ENCODE measurements at places on chromosomes 3 and 15. TPM values are rescaled to one million over a fixed set of nuclear protein-coding genes. Genes with fewer than 3 reads are reported as not detected.

Gene SLC35G2
- total RNA-seq, result 8.7 TPM

GRCh38 chr3:169759256-169759655 lies 5.6 kb downstream of the TERC start:
- no peak for DNase-seq

DNA sequence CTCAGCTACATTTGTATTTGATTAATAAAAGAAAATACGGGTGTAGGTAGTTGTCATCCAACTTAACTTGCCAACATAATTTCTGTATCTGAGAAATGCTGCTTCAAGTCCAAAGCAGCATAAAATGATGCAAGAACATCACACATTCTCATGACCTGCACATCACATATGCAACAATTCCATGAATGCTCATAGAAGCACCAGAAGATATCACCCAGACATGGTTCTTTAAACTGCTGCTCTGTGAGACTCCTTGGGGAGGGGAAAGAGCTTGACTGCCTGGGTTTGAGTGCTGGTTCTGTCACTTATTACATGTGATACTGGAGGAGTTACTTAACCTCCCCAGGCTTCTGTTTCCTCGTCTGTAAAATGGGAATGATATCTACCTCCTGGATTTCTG lies 39.4 kb downstream of the CHST14 start:
- DNase-seq, result no peak

- DNase-seq, result no peak
Observed at GRCh38 chr3:192608726-192609600, 118.4 kb downstream of the FGF12 start.

Gene DNAH1
- total RNA-seq, result 1.5 TPM

- DNase-seq, result no peak
Observed at GRCh38 chr3:68793759-68794701, 138.3 kb downstream of the TAFA4 start.

DNA sequence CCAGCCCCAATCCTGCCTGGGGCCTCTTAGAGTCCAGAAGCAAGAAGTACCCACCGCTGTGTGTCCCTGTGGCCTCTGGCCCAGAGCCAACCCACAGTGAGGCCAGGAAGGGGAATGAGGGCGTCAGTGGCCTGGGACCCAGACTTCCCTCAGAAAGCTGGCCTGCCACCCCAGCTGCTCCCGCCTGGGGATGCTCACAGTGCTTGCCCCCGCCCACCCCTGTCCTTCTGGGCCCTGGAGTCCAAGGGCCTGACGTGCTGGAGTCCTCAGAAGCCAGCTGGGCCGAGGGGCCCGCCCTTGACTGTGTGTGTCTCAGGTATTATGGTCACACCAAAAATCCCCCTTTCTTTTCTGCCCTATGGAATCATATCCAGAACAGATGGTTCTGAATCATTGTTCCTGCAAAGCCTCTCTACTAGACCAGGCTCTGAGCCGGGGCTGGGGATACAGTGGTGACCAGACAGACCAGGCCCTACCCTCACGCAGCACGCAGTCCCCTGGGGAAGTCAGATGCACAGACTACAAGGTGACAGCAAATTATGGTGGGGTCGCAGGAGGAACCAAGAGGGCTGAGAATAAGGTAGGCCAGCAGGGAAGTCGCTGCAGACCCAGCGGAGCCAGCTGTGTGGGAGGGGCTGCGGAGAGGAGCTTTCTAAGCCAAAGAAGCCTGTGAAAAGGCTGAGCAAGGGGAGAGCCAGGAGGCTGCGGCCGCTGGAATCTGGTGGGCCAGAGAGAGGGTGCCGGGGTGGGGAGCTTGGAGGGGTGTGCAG lies 99.1 kb downstream of the VGLL4 start:
- no peak for DNase-seq

Gene ZSCAN2
- total RNA-seq, result 5.6 TPM

Gene GOLGA6L10
- total RNA-seq, result 0.35 TPM

Gene PIERCE2
- total RNA-seq, result 5.6 TPM

Gene ZNF80
- total RNA-seq, result not detected

GRCh38 chr3:1462856-1463450 lies 370.1 kb downstream of the CNTN6 start:
- no peak for DNase-seq

Gene ZBED2
- not detected for total RNA-seq

Gene COL6A5
- total RNA-seq, result not detected

- no peak for DNase-seq
Observed at GRCh38 chr3:62585861-62586260, 212.5 kb upstream of the FEZF2 start.

Gene GHSR
- total RNA-seq, result not detected

DNA sequence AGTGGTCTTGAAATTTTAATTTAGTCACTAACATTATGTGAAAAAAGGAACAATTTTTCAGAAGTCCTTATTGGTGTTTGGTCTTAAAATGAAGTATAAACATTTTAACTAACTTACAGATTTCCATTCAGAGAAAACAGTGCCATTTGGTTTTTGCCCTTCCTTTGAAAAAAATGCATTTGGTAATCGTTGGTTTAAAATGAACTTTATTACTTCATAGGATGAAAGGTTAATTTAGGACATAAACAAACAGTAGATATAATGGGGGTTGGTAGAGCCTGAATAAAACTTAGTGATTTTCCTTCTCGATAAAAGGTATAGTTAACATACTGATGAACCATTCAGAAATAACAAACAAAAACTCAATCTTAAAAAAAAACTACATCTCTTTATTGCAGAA lies 39.7 kb downstream of the TFG start:
- no peak for DNase-seq

DNA sequence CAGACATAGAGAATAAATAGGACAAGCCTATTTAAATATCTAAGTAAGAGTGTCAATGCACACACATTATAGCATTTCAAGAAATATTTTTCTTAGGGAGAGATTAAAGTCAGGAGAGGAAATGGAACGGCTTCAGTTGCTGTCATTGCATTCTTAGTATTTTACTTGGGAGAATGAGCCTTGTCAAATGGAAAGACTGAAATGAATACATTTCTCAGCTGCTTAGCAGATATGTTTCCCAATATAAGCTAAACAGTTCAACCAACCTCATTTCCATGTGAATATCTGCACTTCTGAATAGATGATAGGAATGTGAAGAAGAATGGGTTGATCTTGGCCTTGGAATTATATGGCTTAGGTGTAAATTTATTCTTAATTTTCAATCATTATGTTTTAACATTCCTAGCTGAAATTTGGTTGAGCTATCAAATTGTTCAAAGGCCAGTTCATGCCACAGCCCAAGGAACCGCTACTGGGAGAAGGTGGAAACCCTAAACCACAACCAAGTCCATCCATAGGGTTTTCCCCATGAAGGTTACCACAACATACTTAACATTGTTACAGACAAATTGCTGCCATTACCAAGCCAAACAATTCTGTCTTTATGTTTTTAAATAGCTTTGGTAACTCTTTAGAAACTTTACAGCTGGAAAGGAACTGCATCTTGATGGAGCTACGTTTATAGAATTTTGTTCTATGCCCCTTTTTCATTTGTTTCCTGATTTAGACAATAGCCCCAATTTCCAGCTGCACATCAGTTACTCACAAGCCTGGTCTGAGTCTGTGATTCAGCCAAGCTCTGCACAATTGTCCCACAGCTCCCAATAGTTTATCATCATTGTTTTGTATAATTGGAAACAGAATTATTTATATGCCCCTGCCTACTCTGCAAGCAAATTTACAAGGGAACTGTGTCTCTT lies 459.6 kb downstream of the MECOM start:
- no peak for DNase-seq

Gene AP3B2
- 0.51 TPM for total RNA-seq

DNA sequence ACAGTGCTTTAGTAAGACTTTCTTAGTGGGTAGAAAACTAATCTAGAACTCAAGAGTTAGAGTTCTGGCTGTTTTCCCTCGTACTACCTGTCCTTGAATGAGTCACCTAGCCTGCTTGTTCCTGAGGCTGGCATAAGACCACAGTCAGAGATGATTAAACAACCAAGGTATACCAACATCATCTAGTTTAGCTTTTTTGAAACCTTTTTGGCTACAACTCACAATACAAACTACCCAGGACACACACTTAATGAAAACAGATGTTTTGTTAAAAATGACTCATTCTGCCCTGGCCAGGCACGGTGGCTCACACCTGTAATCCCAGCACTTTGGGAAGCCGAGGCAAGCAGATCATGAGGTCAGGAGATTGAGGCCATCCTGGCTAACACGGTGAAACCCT lies 4.6 kb downstream of the MCCC1 start:
- DNase-seq, result no peak

GRCh38 chr3:31839144-31839917 lies 141.7 kb downstream of the OSBPL10 start:
- no peak for DNase-seq

GRCh38 chr3:124318656-124319055 lies 326.7 kb upstream of the ROPN1 start:
- DNase-seq, result no peak

Gene BFSP2
- total RNA-seq, result not detected

Gene OSBPL10
- 8.2 TPM for total RNA-seq

- DNase-seq, result no peak
Observed at GRCh38 chr15:37041042-37041441, 59.3 kb downstream of the MEIS2 start.

Gene P3H2
- 5.1 TPM for total RNA-seq

DNA sequence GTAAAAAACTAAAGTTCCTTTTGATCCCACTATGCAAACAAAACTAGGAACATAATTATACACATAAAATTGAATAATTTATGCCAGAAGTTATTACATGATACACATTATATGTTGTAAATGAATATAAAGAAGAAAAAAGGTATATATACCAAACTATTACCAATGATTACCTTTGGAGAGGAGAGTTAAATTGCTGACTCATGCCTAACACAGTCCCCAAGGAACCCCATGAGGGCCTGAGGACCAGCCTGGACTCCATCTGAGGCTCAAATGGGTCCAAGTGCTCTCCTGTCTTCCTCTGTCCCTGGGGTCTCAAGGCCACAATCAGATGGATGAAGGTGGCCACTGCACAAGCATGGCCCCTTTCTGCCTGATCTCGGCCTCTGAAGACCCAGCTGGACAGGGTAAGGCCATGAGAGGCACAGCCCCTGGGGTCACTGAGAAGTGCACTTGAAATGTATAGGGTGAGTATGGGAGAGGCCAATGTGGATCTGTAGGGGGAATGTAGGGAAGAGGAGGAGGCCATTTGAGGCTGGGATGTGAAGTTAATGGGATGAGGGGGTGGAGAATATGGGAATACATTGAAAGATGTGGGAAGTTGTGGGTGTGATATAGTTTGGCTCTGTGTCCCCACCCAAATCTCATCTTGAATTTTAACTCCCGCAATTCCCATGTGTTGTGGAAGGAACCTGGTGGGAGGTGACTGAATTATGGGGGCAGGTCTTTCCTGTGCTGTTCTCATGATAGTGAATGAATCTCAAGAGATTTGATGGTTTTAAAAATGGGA lies 1.1 kb upstream of the IQCF1 start:
- no peak for DNase-seq

GRCh38 chr15:27043770-27044169 lies 72.8 kb downstream of the GABRG3 start:
- no peak for DNase-seq

DNA sequence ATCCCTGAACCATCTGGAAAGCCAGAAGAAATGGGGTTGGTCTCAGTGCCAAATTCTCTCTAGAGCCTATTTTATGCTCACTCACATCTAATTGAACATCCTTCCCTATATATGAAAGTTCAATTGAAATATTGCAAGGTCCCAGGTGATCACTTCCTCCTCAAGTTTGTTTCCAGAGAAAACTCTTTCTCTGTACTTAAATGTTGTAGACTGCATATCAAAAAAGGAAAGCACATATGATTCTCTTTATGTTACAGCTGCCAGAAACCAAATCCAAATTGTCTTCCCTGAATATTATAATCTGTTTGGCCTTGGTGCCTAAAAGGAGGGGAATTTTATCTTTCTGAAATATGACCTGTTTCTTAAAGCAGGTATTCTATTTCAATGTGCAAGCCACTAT lies 93.3 kb downstream of the SHOX2 start:
- DNase-seq, result no peak

Gene PDCD6IP
- total RNA-seq, result 62.1 TPM

Gene P2RY14
- 3.6 TPM for total RNA-seq

Gene UBE2E2
- total RNA-seq, result 31.0 TPM

- DNase-seq, result no peak
Observed at GRCh38 chr3:100966049-100966491, 27.2 kb downstream of the ABI3BP start.

- no peak for DNase-seq
Observed at GRCh38 chr3:59788133-59788532, 738.3 kb upstream of the CFAP20DC start.

Gene GATA2
- 26.1 TPM for total RNA-seq

DNA sequence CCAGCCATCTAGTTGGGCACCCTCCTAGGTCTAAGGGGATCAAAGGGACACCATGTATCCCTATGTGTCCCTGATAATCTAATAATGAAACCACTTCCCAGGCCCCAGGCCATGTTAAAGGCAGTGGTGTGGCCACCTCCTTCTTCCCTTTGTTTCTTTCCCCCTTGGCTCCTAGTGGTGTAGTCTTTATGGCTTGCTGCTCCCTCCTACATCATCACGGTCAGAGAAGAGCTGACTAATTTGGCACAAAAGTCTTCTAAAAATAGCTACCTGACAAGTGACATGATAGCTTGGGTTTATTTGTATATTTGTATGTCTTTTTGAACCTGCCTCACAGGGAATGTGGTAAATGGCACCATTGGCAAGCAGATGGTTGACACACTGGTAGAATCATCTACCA lies 131.0 kb upstream of the CHRM5 start:
- DNase-seq, result no peak

DNA sequence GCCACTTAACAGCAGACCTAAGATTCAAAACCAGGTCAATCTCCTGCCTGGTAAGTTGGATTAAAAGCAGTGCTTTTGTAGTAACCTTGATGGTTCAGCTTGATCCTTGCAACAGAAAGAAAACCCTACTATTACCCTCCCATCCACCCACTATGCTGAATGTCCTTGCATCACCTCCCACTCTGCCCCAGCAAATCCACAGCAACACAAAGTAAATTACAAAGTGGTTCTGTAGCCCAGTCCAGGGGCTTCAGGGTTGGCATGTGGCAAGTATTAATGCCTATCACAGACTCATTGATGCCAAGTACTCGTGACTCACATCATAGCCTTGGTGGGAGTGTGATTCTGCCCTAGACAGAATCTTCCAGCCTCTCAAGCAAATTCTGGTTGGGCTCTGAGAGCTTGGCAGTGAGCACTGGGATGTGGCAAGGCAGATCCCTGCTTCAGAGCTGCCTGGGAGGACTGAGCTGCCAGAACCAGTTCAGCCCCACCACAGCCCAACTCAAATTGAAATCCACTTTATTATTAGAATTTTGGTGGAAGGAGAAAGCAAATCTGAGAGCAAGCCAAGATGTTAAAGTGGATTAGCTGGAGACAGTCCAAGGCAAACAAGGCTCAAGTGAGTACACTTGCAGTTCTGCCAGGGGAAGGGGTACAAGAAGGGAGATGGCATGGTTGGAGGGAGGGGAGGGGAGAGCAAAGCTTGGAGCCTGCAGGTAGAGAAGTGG lies 225.8 kb upstream of the UMPS start:
- no peak for DNase-seq

Data from right atrium auricular region (tissue), 2 donors.